ENCODE measurements at places on chromosomes 12 and 14.

GRCh38 chr14:94037954-94038353 is 11.8 kb downstream of the OTUB2 start:
- DNase-seq = no peak

DNA sequence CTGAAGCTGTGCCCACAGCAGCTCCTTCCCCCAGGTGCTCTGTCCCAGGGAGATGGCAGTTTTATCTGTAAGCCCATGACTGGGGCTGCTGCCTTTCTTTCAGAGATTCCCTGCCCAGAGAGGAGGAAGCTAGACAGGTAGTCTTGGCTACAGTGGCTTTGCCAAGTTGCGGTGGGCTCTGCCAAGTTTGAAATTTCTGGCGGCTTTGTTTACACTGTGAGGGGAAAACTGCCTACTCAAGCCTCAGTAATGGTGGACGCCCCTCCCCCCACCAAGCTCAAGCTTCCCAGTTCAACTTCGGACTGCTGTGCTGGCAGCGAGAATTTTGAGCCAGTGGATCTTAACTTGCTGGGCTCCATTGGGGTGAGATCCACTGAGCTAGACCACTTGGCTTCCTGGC is 124.7 kb downstream of the MSRB3 start:
- no peak for DNase-seq

GRCh38 chr12:94643606-94644005 is 6.8 kb downstream of the TMCC3 start:
- no peak for DNase-seq

- no peak for DNase-seq
These were observed 174.4 kb upstream of the RPH3A start for GRCh38 chr12:112617153-112617505.

DNA sequence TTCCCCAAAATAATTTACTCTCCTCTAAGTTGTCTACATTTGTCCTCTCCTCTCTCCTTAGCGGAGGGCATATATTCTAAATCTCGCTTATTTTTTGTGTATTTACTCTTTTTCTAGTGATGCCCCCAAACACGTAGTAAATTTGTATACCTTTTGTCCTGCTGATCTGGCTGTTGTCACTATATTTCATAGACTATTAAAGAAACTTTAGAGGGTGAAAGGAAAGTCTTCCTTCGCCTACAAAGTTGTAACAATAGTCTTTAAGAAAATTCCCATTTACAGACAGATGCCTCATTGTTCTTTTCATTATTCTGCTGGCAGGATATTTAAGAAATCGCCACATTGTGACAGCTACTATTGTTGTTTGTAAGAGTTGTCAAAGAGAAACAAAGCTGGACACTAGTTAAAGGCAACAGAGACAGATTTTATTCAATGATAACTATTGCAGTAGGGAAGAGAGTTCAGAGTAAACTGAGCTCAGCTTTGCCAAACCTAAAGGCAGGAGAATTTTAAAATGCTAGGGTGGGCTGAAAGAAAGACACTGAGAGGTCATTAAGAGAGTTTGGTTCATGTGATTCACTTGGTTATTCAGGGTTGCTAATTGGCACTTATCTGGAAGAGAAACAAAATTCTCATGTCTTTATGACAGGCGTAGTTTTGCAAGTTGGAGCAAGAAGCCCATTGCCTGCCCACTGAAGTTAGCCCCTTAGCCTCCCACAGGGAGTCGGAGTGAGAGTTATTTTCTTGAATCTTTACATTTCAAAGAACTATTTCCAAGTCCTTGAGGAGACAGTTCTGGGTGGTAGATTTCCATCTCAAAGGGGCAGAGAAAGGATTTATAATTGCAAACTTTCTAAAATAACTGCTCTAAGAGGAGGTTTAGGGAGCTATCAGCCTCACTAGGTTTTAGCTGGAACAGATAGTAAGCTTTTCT is 1272.5 kb upstream of the SEL1L start:
- DNase-seq = peak; percentile 90

DNA sequence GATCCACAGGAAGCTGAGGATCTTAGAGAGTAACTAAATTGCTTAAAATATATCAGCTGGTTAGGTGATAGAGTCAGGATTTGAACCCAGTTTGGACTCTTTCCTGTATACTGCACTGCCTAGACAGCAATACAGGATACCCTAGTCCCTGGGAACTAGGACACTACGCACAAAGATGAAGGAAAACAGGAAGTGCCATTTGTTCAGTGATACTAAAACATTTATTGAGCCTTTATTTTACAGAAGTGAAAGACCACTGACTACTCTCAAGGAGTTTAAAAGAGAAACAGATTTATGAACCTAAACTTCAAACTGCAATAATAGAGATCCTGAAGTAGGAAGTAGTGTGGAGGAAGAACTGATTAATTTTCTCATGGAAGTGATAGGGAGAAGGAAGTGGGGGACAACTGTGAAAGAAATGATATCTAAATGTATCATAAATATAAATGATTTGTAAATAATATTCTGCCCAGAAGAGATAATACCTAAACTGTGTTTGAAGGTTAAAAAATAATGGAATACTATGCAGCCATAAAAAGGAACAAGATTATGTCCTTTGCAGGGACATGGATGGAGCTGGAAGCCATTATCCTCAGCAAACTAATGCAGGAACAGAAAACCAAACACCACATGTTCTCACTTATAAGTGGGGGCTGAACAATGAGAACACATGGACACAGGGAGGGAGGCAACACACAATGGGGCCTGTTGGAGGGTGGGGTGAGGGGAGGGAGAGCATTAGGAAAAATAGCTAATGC is 18.2 kb downstream of the MSRB3 start:
- DNase-seq = no peak

- no peak for DNase-seq
These were observed 118.7 kb upstream of the MDM1 start for GRCh38 chr12:68450947-68451260.

DNA sequence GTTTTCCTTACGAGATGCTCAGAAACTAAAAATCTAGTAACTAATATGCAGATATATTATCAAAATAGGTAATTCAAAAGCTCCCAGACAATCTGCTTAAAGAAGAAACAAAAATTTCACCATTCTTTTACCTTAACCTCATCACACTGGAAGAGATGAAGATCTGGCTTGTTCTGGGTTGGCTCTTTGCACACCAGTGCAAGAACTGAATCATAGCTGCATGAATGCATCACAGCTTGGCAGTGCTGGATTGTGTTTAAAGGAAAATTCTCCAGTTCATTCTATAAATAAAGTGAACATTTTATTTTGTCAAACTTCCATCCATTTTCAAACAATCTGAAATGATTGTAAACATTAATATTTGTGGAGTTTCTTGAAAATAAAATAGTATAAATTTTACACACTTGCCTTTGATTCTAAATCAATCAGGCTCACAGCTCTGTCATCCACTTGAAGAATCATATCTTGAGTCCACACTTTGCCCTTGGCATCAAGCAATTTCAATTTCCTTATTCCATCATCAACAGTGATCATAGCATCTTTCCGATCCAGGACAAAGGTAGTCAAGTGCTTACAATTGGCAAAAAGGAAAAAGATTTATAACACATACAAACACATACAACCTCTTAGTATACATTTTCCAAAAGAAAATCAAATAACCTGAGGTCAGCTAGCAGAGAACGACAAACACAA is 119.8 kb downstream of the EPS8 start:
- DNase-seq = no peak

GRCh38 chr14:21494902-21495762 is 16.0 kb downstream of the METTL3 start:
- no peak for DNase-seq

- DNase-seq = no peak
These were observed 23.9 kb downstream of the SCAF11 start for GRCh38 chr12:45966486-45966885.

DNA sequence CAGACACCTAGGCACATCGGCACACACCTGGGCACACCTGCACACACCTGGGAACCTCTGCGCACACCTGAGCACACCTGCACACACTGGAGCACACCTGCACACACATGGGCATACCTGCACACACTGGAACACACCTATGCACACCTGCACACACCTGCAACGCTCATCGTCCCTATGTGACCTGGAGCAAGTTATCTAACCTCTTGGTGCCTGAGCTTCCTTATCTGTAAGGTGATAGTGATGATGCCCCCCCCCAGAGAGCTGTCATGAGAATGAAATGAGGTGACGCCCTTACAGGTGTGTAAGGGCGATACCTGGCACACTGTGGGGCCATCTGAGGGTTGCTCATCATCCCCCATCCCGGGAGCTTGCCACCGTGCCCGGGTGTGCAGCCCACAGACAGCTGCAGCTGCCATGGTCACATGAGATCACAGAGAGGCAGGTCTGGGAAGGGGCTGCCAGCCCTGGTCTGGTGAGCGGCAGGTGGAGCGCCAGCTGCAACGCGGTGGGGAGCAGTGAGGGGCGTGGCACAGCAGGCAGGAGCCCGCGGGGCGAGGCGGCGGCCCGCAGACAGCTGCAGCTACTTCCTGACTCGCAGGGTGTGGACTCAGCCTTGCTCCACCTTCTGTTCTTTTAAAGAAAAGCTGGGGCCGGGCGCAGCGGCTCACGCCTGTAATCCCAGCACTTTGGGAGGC is 59.9 kb upstream of the FBRSL1 start:
- DNase-seq = peak; percentile 11

DNA sequence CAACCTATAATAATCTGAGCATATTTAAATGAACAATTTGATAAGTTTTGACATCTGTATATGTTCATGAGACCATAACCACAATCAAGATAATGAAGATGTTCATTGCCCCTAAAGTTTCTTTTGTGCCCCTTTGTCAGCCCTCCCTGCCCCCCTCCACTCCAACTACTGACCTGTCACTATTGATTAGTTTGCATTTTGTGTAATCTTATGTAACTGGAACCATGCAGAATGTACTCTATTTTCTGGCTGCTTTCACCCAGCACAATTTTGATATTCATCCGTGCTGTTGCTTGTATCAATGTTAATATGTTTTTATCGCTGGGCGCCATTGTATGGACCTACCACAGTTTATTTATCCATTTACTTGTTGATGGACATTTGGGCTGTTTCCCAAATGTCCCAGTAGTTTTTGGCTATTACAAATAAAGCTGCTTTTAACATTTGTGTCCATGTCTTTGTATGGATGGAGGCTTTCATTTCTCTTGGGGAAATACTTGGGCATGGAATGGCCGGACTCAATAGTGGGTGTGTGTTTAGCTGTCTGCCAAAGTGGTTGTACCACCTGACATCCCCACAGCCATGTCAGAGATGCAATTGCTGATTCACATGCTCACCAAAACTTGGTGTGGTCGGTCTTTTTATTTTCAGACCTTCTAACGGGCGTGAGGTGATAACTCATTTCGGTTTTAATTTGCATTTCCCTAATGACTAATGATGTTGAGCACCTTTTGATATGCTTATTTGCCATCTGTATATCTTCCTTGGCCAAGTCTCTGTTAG is 38.9 kb downstream of the EML1 start:
- no peak for DNase-seq

- no peak for DNase-seq
These were observed 35.5 kb upstream of the SFSWAP start for GRCh38 chr12:131675126-131676080.

GRCh38 chr12:54555670-54556257 is 6.4 kb downstream of the PDE1B start:
- no peak for DNase-seq

- DNase-seq = peak; percentile 5
These were observed 136.8 kb upstream of the C14orf180 start for GRCh38 chr14:104442631-104443390.

DNA sequence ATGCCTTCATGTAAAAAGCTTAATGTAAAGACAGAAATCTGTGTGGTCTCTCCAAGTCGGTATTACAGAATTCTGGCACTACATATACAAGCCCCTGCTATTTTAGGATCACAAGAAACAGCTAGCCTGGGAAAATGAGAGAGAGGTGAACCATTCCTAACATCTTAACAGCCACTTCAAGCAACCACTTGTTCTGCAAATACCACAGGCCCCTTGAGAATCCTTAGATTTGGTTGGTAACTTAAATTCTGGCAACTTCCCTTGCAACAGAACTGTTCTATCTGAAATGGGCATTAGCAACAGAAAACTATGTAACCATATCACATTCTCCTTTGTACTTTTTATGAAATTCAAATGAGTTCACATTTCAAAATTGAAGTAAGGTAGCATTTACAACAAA is 68.5 kb downstream of the SPPL3 start:
- DNase-seq = no peak

DNA sequence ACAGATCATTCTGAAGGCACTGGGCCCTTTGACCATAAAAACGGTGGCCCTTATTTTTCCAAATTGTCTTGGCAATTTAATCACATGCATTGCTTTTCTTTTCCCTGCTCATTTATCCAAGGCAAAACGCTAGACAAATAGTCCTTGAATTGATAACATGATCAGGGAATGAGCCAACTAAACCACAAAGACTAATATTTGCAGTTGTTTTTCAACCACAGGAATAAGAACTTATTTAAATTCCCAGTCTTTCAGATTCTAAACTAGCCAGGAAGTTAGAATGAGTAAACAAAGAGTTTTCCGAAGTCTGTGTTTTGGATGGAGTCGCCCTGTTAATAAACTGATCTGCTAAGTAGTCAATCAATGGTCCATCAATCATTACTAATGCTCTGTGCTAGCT is 14.9 kb downstream of the TBX5 start:
- no peak for DNase-seq

- DNase-seq = no peak
These were observed 135.1 kb downstream of the TMEM30B start for GRCh38 chr14:61145903-61146481.

DNA sequence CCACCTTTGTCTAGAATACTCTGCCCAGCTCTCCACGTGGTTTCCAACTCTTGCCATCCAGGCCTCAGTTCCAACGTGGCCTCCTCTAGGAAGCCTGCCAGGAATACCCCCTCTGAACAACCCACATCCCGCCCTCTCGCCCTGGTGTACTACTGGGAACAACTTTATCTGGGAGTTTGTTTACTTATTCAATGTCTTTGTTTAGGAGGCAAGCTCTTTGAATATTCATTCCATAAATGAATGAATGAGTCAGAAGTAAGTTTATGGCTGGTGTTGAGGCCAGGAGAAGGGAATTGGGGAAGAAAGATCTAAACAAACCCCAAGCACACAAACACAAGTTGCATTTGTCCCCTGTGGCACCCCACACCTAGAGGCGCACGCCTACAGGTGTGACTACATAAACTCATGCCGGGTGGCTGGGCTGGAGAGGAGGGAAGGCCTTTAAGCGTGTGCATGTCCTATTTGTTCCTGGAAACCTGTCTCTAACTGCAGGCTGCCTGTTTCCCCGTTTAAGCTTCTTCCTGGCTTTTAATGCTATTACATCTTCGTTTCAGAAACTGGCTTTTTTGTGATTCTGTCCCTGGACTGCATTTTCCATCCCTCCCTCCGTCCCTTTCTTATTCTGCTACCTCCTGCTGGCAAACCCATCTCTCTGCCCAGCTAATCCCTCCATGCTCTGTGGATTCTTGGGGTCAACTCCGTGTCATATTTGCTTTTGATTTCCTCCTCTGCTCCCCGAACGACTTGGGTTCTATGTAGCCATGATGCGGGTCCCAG is 57.9 kb downstream of the FZD10 start:
- no peak for DNase-seq

- no peak for DNase-seq
These were observed 77.8 kb downstream of the VCPKMT start for GRCh38 chr14:50038398-50039119.
